Foreskin melanocyte (primary cell): ENCODE measurements at places on chromosomes 3 and 15.

DNA sequence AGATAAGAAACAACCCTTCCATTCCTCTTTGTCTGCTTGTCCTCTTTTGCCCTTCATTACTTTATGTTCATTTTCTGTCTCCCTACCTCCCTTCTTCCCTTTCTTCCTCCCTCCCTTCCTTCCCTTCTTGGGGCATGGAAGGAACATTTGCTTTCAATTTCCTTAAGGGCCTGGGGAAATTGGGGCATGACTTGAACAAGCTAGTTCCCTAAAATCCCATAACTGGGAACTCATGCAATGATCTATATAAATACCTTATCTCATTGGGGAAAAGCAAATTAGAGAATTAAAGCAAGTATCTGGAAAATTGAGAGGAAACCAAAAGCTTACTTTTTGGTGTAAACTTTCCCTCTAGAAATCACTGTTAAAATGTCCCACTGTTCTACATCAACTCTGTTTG, 35.7 kb downstream of the BOC start:
- no peak for DNase-seq

DNA sequence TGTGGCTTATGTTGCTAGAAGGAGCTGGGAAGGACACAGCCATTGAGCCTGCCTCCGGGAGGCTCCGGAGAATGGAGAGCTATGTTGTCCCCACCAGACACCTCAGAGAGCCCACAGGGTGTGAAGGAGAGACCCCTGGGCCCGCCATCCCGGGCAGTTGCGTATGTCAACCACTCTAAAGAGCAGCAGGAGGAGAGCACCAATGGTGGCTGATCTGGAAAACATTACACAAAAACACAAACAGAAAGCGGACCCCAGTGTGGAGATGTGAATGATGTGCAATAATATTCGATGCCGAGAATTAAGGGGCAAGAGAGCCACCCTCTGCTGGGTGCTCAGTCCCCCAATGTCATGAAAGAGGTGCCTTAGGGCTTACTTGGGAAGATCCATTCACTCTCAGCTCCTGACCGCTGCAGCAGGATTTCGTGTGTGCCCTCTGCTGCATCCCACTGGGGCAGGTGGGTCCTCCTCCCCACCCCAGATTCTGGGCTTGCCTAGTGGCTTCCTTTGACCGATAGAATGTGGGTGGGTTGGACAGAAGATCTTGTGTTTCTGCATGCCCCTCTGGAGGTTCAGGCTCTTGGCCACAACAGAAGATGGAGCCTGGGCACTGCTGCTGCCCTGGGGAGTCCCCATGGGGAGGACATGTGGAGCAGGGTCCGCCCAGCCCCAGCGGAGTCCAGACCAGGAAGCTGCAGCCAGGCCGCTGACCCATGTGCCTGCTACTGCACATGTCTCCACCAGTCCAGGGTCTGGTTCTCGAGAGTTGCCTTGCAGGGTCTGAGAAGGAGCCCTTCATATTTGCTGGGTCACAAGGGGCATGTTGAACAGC, 245.3 kb downstream of the OCA2 start:
- DNase-seq = no peak

DNA sequence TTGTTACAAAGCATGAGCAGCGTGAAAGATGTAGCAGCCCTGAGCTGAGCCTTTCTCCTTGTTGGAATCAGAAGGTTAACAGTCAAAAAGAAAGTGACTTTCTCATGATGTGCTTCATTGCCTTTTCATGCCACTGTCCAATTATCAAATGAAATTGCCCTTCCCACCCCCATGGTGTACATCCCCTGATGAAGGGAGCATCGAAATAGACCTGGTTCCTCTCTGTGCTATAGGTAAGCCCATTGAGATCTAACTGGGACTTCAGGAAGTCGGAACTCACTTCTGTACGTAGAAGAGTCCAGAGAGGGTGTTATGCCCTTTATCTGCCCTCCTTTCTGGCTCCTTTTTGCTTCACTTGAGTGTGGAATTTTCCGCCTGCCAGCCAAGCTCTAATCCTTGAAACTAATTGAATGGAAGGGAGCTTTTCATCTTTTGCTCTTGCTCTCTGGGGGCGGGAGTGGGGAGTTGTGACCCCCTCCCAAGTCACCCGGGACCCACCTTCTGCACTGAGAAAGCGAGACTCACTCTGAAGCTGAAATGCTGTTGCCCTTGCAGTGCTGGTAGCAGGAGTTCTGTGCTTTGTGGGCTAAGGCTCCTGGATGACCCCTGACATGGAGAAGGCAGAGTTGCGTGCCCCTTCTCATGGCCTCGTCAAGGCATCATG, 20.9 kb downstream of the ABHD6 start:
- no peak for DNase-seq

DNA sequence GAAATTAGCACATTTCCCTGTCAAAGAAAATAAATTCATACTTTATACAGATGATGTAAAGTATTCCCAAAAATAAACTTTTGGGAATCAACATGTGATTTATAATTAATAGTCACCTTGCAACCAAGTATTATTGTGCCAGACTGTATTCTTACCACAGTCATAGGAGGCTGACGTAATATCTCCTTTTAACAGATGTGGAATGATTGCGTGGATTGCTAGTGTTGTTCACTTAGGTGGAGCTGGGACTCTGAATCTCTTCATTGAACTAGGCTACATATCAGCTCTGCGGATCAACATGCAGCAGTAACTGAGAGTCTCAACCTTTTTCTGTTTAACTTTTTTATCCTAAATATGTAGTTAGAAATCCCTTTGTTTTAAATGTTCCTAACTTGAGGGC, 37.2 kb downstream of the PXK start:
- DNase-seq = no peak

DNA sequence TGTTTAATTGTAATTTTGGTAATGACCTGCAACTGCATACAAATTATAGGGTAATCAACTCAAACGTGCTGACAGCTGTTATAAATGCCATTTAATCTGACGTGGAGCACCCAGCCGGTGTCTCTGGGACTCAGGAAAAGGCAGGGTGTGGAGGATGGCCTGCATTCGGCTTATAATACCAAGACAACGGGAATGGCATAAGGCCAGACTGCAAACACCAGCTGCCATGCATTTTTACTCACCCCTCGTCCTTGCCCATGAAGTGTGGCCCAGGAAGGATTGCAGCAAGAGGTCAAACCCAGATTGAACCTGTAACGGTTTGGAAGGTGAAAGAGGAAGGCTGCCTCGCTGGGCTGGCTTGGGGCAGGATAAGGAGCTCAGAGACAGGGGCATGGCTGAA, 96.4 kb downstream of the WNT7A start:
- DNase-seq = no peak

DNA sequence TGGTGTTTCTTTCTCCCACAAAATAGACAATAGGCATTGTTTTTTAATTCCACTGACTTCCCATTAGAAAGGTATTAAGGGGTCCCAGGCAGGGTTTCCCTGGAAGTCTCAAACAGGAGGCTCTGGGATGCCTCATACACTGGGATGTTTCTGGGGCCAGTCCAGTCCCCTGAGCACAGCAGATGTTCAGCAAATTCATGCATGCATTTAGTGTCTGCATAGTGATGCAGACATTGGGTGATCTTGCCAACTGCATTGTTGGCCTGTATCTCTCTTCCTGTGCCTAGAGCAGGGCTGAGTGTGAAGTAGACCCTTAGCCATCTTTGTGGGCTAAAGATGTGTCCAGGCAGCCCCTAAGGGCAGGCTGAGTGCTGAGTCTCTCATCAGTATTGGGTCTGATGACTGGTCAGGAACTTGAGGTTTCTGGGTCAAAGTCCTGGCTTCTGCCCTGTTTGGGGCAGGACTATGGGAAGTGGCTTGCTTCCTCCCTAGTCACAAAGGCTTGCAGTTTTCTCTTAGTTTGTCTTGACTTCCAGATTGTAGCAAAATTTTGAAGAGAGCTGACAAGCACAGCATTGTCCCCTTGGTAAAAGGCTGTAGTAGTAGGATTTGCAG, 56.5 kb downstream of the BSN start:
- DNase-seq = peak; percentile 64

DNA sequence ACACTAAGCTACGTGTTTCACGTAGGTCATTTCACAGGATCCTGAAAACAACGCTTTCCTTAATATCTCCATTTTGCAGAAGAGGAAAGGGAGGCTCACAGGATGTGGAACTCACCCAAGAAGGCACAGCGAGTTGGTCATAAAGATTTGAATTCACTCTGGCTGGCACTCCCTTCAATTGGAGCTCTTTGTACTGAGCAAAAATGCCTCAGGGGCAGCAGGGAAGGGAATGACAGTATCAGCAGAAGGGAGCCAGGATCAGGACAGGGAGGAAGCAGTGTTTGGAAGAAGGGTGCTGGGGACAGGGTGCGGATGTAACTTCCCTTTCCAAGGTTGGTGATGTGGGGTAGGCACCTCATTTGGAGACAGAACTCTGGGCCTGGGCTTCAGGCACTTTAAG, 1.1 kb upstream of the ST6GAL1 start:
- peak; percentile 90 for DNase-seq

DNA sequence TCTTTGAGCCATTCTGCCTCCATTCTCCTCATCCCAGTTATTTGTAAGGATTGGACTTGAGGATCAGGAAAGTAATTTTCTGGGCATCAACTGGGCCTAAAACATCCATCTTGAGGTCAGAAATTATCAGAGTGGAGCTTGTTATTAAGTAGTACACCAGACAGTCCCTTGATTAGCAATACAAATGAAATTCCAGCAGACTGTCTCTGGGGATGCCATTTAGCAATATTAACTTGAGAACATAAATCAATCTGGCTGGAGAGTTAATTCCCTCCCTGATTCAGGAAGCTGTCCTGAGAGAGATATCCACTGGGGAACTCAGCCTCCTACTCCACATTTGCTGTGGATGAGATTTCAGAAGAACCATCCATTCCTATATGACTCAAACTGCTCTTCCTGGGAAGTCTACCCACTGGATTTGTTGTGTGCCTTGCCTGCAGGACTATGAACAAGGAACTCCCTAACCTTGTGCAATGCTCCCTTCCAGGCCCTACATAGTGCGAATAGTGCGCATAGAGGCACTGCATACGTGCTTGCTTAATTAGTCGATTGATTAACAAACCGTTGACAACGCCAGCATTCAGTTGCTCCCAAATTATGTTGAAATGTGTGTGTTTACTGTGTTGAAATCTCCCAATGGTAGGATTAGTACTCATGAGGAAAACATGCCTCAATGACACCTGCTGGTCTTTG, 36.1 kb upstream of the MTMR14 start:
- no peak for DNase-seq

GRCh38 chr3:155658671-155659261, 86.1 kb downstream of the PLCH1 start:
- no peak for DNase-seq

DNA sequence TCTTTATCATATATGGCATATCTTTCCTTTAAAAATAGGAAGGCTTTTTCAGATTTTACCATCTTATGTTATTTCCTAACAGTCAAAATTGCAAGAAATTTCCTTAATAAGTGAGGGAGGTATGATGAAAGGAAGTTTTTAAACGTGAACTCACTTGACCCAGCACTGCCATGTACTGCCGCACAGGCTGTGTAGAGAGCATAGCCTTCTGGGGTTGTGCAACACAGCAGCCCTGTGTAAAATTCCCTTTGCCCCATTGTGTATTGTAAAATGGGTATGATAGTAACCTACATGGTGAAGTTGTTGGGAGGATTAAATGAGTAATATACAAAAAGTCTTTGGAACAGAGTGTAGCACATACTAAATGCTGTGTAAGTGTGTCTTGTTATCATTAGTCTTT, 78.6 kb downstream of the PEX5L start:
- DNase-seq = no peak

GRCh38 chr15:83556754-83557153, 97.2 kb upstream of the ADAMTSL3 start:
- no peak for DNase-seq

GRCh38 chr15:40343512-40343911, 2.8 kb upstream of the CCDC9B start:
- no peak for DNase-seq

DNA sequence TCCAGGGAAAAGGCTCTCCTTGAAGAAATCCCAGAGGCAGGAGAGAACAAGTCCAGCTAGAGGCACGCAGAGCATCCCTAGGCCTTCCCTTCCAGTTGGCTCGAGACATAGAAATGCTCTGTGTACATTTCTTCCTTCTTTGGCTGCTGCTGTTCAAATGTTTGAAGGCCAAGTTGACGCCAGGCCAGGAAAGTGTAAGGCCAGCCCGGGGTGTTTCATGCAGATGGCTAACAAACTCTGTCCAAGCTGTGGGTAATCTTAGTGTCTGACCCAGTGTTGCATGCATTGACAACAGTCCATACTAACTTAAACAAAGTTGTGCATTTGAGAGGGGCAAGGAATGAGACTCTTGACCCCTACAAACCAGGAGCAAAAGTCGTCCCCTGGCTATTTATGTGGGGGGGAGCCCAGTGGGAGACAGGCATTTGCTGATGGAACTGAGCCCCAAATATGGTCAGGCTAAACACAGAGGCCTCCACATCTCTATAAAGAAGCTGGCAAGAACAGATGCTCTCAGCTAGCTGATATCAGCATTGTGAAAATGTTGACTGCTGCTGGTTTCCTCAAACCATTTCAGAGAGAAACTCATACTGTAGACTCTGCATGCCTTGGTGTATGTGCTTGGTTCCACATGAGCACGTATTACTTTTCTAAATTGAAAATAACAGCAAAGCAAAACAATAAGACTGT, 139.5 kb downstream of the ADAMTS9 start:
- DNase-seq = no peak

GRCh38 chr3:56612146-56612545, 55.2 kb downstream of the CCDC66 start:
- no peak for DNase-seq

GRCh38 chr15:88322461-88322860, 65.9 kb upstream of the NTRK3 start:
- DNase-seq = no peak

- peak; percentile 64 for DNase-seq
Measured at GRCh38 chr3:42179110-42179725, 86.8 kb downstream of the CCK start.

DNA sequence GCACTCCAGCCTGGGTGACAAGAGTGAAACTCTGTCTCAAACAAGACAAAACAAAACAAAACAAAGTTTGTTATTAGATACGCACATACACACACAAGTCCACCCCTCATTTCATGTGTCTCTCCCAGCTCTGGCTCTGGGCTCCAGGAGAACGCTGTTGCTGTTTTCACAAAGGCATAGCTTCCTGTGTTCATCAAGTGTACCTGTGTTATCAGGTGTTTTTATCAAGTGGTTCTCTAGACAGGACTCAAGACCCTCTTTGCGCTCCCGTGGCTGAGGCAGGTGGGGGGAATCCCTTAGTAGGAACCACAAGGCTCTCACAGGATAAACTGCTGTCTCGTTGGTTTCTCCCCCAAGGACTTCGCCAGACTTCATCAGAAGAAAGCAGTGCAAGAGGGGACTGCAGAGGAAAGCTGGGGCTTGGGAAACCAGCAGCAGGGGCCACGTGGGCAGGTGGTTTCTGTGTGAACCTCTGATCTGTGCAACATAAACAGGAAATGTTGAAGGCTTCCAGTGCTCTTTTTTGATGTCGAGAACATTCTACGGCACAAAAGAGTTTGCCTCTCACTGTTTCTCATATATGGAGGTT, 6.9 kb upstream of the PPP1R2 start:
- DNase-seq = no peak
